ENCODE measurements at places on chromosomes 12 and 14.

- DNase-seq: no peak
Measured at GRCh38 chr12:125228519-125229260, 163.5 kb downstream of the AACS start.

DNA sequence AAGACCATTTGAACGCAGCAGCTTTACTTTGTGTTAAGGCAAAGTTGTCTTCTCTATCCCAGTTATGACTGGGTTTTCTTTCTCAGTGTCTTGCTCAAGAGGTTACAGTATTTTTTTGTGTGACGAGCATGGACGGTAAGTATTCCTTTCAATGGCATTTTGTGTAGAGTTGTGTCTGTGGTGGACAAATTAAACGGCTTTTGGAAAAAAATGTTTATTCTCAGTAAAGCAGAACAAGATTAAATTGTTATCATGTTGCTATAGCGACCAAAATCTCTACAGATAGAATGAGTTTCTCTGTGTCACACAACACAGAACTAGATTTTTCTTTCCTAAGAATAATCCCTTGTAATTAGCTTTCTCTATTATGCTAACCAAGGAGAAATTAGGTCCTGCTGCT lies 417.1 kb downstream of the AEBP2 start:
- no peak for DNase-seq

DNA sequence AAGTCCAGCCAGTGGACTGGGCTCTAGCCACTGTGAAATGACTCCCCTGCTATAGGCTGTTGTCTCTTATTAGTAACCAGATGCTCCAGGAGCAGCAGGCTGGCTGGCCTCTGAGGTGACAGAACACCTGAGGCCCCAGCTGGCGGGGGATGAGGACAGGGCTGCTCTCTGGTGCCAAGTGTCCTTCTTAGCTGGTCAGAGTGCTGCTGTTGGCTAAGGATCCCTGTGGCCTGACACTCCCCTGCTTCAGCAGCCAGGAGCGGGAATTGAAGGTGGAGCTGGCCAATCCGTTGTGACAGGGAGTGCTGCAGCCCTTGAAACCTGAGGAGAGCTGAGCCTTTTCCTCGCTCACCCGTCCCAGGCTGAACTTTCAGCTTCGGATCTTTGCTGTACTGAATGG lies 30.7 kb downstream of the TMEM229B start:
- DNase-seq: no peak

DNA sequence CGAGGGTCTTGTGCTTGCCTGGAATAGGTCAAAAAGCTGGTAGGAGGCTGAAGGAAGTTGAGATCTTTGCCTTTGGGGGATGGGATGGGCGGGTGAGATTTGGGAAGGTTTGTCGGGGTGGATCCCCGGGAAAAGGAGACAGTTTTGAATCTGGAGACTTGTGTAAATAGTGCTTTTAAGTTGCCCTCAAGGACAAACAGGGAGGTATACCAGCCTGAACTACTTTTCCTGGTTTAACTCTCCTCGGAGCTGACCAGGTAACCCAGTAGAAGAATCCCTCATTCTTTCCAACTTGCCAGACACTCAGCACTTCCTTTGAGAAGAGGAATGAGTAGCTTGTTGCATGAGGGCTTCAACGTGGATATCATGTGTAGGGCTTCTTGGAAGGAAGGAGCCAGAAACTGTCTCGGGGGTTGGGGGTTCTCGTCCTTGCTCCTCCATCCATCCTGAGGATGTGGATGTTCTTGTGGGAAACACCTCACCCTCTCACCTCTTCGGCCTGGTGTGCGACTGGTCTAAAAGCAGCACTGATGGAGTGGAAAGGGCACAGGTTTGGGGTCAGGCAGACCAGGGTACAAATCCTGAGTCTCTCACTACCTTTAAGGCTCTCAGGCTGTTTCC lies 1.9 kb downstream of the TEAD4 start:
- no peak for DNase-seq

- no peak for DNase-seq
Measured at GRCh38 chr12:124034297-124034696, 61.3 kb downstream of the ZNF664 start.

- no peak for DNase-seq
Measured at GRCh38 chr12:108268397-108268796, 70.7 kb downstream of the CMKLR1 start.

DNA sequence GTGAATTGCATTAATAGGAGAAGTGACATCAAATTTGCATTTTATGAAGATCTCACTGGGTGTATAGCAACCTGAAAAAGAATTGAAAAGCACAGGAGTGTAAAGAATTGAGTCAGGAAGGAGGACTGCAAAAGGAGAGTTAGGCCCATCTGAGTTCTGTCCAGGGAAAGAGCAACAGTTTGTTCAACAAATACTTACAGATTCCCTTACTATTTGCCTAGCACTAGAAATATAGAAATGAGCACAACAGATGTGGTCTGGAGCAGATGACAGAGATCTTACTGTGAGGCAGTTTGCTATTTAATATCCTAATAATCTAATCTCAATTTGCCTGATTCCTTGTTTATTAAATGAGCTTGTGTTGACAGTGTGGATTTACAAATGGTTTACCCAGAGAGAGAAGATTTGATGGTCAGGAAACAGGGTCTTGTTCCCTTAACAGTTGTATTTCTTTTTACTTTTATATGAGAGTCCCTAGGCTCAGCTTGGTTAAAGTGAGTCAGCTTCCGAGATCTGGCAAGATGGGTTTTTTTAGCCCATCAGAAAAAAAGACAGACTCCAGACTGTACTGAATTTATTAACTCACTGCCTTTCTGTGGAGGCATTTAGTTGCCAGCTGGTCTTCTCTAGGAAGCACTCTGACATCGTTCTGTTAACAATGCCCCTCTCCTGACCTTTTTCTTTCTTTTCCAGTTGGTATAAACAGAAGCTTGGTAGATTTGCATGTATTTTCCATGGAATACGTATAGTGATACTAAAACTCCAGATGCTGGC lies 229.7 kb downstream of the TTC6 start:
- no peak for DNase-seq

DNA sequence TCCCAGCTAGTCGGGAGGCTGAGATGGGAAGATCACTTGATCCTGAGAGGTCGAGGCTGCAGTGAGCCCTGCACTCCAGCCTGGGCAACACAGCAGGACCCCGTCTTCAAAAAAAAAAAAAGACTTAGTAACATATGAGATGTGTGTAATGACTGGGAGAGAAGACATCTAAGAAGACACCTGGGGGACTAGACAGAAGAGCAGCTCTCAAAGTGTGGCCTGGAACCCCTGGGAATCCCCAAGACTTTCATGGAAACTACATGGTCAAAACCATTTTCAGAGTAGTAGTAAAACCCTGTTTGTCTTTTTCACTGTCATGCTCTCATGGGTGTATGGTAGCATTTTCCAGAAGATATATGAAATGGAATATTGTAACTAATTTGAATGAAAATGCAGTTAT lies 45.3 kb downstream of the R3HDM2 start:
- DNase-seq: no peak

GRCh38 chr14:53331247-53331646 lies 178.1 kb upstream of the DDHD1 start:
- no peak for DNase-seq

- DNase-seq: no peak
Measured at GRCh38 chr12:23361971-23362370, 587.5 kb downstream of the SOX5 start.

DNA sequence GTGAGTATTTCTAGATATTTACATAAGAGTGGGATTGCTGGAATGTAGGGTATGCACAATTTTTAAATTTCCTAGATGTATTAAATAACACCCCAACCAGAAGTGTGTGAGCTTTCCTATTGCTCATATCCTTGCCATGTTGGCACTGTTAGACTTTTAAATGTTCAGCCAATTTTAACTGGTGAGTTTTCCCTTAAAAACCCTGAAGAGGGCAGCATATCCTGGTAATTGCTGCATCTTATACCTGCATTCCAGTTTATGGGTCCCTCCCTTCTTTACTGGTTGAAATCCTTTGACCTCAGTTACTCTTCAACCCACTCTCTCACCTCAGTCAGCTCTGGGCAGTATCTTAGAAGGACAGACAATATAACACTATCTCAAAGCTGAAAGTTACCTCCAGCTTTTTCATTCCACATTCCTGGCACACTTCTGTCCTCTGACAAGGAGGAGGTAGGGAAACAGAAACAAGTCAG lies 270.6 kb downstream of the PAWR start:
- DNase-seq: no peak

- no peak for DNase-seq
Measured at GRCh38 chr12:83865431-83865830, 1047.2 kb downstream of the SLC6A15 start.

- peak; percentile 91 for DNase-seq
Measured at GRCh38 chr14:101903111-101903561, 61.2 kb upstream of the DYNC1H1 start.

GRCh38 chr12:4068981-4069669 lies 195.9 kb upstream of the PARP11 start:
- no peak for DNase-seq

DNA sequence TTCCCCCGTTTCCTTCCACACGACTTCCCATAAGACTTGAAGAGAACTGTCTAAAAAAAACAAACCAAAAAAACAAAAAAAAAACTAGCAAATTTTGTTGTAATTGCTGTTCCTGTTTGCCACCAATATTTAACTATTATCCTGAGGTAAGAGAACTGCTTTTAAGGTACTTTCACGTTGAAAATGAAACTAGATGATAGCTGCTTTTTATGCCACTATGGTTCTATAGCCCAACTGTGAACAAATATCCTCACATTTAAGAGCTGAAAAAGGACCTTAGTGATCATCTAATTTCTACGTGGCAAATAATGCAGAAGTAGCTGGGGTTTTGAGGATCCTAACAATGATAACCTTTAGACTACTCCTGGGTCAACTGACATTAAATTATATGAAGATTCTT lies 98.6 kb downstream of the TAOK3 start:
- DNase-seq: no peak

DNA sequence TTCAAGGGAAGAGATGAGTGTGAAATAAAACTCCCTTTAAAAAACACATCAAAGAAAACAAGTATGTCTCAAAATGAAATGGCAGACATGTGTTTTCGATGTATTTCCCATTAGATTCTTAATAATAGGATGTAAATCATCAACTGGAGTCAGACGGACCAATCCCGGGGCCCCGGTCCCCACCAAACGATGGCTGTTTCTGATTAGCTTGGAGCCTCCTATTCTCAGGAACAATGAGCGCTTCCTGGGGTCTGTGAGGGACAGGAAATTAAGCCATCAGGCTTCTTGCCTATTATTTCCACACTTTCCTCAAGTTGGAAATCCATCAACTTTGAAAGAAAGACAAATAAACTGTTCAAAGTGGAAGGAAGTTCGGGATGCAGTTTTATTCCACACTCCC lies 179.4 kb downstream of the EFCAB11 start:
- DNase-seq: no peak

DNA sequence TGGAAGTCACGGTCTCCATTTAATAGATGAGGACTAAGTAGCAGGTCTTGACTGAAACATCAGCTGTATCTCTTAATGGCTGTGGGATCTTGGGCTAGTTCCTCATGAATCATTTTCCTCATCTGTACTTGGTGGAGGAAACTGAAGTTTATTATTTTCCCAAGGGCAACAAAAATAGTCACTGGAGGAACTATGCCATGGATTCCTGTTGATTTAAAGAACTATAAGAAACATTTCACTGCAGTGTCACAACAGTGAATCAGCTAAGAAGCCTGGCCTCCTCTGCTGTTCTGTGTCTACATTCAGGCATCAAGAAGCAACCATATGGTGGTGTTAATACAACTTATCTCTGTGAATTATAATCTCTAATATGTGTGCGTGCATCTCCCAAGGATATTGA lies 200.5 kb downstream of the STXBP6 start:
- DNase-seq: no peak

GRCh38 chr12:69897744-69898143 lies 72.7 kb downstream of the MYRFL start:
- DNase-seq: peak; percentile 62

- no peak for DNase-seq
Measured at GRCh38 chr12:65259501-65259900, 19.0 kb upstream of the MSRB3 start.

- DNase-seq: no peak
Measured at GRCh38 chr14:32304296-32304695, 24.8 kb upstream of the AKAP6 start.

GRCh38 chr12:54546511-54546910 lies 2.9 kb upstream of the PDE1B start:
- no peak for DNase-seq

DNA sequence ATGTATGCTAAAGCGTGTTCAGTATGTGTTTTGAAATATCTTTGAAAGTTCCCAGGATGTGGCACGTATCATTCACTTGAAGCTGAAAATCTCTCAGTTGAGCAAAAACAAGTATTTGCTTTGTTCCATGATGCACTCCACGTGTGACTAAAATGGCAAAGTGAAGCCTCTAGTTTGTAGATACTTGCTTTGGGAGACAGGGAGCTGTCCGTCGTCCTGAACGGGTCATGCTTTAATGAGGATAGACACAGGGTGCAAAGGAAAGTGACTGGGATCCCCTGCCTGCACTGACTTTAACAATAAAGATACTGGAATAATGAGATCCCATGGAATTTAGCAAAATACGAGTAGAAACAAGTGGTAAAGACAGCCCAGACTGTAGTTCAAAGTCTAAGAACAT lies 991.4 kb downstream of the NRXN3 start:
- DNase-seq: no peak

DNA sequence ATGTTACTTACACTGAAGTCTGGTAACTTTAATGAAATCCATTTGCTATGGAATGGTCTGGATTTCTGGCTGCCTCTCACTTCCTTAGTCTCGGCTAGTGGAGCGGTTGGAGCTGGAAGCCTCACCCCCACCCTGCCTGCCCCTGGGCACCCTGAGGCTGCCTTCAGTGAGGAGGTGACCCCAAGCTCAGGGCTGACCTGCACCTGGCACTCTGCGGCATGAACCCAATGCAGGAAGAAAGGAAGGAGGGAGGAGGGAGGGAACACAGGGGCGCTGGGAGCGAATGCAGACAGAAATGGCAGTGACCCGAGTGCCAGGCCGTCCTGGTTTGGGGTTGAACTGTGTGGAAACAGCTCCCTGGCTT lies 353.1 kb downstream of the TMEM121 start:
- no peak for DNase-seq

DNA sequence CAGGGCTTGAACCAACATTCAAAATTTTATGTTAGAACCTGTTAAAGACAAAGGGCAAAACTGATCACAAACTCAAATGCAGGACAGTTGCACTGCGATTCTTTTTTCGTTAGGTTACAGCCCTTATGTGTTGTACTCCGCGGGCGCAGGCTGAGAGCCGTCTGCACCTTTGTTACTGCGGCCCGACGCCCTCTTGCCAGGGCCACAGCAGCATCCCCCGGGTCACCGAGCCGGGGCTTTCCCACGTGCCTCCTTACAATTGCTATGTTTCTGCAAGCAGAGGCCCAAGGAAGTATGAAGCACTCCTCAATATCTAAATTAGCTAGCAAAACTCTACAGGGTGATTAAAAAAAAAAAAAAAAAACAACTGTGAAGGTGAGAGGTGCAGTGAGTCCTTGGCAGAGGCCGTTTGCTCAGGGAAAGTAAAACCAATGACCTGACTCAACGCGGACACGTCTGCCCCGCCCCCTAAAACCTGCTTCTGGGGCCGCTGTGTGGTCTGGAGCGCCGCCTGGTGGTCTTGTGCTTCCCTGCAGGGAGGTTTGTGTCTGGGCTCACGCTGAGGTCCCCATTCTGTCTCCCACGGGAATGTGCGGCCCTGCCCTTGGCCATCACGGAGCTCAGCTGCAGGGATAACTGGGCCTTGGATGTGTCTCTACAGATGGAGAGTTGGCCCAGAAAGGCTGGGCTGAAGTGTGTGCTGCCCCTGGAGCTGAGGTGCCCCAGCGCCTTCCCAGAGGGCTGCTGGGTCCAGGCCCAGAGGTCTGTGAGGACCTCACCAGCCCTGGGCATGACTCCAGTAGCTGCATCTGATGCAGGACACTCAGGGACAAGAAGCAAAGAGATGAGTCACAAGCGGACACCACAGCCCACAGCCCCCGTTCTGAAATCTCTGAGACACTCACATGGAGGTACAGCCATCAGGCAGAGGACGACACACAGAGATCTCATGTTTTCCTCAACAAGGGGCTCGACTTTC lies 418.5 kb downstream of the TMEM121 start:
- peak; percentile 61 for DNase-seq

Measured in heart left ventricle (tissue), 16 donors.